NCI-H1048 (cell line): ENCODE measurements at places on chromosomes 6 and 20.

GRCh38 chr6:75526502-75527127, 33.0 kb upstream of the FILIP1 start:
- DNase-seq, result no peak

GRCh38 chr20:2794202-2794748, 6.2 kb downstream of the CPXM1 start:
- DNase-seq, result no peak

- DNase-seq, result no peak
These were observed at the start of gene RIPOR2 for GRCh38 chr6:24935366-24936152. Gene RIPOR2, minus strand, starts transcription at chr6:24935960. Its CDS starts 62 bp downstream, at chr6:24935898.

GRCh38 chr6:24574809-24575208, 71.2 kb downstream of the KIAA0319 start:
- no peak for DNase-seq

GRCh38 chr6:27406085-27406484, 17.5 kb downstream of the ZNF391 start:
- no peak for DNase-seq

DNA sequence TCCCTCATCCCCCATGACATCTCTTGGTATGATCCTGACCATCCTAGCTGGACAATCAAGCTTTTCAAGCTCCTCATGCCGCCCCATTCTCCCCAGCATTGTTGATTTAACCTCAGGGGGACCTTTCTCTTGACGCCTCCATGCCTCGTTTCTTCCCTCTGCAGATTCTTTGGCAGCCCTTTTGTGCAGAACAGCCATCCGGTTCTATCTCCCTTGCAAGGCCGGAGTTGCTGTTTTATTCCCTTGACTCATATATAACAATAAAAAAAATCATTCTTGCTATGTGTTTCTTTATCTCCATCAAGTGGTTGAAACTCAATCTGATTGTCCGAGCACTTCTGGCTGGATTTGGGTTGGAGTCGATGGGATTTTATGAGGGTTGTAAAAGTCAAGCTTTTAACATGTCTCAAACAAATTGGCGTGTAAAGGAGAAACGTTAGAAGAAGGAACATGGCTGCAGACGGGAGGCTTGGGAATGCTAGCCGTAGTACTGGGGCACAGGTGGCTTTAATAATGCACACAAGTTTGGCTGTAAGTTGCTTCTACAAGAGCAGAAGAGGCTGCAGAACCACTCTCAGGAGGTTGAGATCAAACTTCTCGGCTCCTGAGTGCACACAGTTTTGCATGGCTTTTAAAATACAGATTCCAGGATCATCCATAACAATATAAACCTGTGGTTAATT, 3.9 kb upstream of the SULF2 start:
- no peak for DNase-seq

DNA sequence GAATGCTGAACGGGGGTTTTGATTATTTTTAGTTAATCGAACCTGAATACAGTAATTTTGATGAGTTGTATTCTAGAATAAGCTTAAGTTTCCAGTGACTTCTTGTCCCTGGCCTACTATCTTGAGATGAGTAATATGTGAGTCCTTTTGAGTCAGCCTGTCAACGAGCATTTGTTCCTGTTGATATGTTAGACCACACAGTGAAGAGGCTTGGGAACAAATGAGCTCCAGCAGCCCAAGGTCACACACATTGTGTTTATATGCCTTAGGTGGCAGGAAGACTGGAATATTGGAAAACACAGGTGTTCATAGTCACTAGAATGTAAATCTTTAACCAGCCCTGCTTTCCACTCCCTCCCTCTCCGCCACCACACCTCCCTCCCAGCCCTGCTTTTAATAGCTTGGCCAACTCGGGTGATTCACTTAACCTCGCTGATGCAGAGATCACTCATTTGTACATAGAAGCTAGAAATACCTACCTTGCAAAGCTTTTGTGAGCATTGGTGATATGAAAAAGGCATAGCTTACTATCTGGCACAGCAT, 9.1 kb downstream of the SMPDL3A start:
- no peak for DNase-seq

DNA sequence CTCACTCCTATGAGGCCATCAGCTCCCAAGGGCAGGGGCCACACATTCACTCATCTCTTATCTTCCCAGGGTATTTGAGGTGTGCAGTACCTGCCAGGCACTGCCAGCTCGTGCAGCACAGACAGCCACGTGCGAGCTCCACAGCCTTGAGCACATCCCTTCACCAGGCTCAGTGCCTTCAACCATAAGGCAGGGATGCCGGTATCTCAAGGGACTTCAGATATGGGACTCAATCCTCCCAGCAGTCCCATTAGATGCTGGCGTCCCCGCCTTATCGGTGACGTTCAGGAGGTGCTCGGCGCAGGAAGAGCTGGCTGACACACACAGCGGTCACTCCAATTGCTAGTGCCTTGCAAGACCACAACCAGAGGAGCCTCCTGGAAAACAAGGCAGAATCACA, 47.0 kb downstream of the EZR start:
- no peak for DNase-seq

DNA sequence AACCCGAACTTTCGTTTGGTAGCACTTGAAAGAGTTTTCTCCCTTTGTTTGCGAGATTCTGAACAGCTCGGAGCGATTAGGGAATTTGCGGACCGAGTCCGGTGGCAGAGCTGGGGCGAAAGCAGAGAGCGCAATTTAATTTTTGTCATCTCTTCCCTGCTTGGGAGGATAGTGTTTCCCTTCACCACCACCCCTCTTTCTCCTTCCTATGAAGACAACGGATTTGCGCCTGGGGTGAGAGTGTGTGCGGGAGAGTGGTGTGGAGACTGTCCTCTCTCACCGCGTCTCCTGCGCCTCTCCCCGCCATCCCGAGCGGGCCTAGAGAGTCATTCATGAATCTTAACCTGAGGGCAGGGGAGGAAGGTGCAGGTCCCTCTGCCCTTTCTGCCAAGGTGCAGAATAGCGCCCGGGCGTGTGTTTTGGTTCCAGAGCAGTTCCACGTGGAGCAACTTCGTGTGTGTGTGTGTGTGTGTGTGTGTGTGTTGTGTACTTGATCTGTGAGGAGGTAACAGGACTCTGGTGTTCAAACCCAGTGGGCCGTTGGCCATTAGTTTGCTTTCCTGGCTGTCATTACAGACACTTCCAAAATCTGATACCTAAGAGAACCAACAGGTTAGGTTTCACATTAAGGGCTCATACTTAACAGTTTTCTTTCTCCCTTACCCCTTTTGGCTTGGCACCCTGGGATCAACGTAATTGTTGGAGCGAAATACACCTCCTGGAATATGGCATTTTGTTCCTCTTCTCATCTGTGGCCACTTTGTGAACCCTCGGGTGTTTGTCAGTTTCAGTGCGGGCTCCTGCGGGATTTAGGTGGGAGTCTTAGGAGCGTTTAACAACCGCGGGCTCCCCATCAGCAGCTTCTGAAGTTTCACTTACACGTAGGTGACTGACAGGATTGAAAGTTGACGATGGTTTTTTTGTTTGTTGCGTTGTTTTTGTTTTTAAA, 1.8 kb downstream of the EYA4 start:
- DNase-seq, result no peak

DNA sequence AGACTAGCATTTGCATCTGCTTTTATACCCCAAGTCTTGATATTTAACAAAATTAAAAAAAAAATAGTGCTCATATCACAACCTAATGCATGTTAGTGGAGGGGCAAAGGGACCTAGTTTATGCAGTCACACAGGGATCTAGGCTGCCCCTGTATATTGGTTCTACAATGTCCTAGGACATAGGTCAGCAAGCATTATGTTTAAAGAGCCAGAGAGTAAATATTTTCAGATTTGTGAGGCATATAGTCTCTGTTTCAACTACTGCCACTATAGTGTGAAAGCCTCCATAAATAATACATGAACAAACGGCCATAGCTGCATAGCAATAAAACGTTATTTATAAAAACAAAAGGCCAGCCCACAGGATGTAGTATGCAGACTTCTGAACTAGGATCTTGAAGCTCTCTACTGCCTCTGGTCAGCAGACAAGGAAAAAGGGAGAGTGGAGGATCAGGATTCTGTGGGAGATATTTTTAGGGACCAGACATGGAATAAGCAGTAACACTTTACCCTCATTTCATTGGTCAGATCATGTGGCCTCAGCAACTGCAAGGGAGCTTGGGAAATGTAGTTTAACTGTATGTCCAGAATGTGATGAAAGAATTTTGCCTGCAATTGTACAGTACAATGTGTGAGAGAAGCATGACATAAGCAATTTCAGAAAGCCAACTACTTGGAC, 414.2 kb upstream of the SPTLC3 start:
- no peak for DNase-seq
